MG63 (cell line): ENCODE measurements at places on chromosomes 4 and X.

GRCh38 chr4:81436941-81437574, 34.6 kb downstream of the RASGEF1B start:
- DNase-seq, result no peak

DNA sequence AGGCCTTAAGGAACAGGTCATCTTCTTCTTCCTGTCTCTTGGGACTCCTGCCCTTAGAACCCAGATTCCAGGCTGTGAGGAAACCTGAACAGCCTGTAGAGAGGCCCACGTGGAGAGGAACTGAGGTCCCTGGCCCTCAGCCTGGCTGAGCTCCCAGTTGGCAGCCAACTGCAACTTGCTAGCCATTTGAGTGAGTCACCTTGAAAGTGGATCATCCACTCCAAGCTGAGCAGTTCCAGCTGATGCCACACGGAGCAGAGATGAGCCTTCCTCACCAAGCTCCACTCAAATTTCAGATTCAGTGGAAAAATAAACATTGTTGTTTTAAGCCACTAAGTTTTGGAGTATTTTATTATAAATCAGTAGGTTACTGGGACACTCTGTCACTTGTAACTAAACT, 392.5 kb downstream of the BCOR start:
- DNase-seq, result peak; percentile 87

- no peak for DNase-seq
Observed at GRCh38 chr4:127479031-127479622, 153.6 kb upstream of the INTU start.

- peak; percentile 24 for DNase-seq
Observed at GRCh38 chrX:16479206-16479869, 170.6 kb upstream of the S100G start.

DNA sequence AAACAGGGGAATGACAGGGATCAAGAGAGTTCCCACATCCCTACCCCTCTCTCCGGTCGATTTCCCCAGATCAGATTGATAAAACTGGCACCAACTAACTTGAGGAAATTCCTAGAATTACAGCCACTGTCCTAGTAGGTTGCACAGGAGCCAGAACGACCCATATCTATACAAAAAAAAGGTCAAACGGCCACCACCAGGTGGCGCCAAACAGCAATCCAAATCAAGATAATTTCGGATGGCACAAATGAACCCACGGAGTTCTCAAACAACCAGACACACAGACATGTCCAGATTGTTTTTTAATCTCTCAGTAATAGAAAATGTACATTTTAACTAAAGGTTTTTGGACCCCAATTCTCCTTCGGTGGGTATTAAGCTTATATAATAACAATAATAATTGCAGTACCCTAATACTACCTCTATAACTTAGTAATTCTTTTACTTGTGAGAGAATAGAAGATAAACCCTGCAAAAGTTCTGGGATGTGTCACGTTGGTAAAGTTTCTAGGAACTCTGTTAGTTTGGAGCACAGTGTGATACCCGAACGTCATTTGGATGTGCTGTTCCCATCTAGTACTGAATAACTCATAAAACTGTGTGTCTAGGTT, 212.6 kb downstream of the SPOCK3 start:
- peak; percentile 41 for DNase-seq

- DNase-seq, result no peak
Observed at GRCh38 chr4:61934198-61934597, 734.1 kb downstream of the ADGRL3 start.

GRCh38 chrX:137290011-137290410, 256.2 kb upstream of the GPR101 start:
- DNase-seq, result no peak

DNA sequence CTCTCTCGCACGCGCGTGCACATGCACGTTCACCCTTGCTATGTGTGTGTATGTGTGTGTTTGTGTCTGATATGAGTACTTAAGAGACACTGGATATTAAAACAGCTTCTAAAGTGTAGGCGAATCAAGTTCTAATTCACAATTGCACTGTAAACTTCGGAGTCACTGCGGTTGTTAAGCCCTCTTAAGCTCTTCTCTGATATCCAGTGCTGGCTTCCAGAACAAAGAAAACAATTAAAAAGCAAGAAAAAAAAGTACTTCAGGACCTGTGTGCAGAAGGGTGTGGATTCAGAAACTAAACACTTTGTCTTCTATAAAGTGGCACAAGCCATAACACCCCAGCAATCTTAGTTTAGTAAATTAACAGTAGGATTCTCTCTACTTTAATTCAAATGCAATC, 300.2 kb downstream of the PCDH7 start:
- DNase-seq, result no peak

DNA sequence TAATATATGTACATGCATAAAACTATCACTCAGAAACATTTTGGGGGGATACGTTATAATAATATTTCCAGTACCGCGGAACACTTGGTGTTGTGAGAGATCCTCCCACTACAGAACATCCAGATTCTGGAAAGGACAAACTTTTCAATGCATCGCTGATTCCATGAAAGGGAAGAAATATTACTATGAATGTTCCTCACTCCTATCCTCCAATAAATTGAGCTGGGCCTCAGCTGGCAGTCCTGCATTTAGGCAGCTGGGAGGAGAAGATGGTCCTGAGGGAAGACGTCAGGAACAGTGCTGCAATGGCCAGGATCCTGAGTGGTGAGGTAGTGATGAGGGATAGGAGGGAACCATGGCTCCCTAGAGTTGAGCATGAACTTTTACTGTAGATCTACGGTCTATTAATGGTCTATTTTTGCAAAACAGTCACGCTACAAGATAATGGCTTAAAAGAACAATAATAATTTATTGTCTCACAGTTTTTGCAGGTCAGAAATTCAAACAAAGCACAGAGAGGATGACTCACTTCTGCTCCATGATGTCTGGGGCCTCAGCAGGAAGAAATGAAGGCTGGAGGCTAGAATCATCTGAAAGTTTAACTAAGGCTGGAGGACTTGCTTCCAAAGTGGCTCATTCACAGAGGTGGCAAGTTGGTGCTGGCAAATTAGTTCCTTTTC, 538.1 kb downstream of the STIM2 start:
- no peak for DNase-seq

- no peak for DNase-seq
Observed at GRCh38 chr4:1771555-1772305, 21.4 kb upstream of the FGFR3 start.

- DNase-seq, result no peak
Observed at GRCh38 chr4:48493452-48494100, 3.5 kb downstream of the ZAR1 start.

DNA sequence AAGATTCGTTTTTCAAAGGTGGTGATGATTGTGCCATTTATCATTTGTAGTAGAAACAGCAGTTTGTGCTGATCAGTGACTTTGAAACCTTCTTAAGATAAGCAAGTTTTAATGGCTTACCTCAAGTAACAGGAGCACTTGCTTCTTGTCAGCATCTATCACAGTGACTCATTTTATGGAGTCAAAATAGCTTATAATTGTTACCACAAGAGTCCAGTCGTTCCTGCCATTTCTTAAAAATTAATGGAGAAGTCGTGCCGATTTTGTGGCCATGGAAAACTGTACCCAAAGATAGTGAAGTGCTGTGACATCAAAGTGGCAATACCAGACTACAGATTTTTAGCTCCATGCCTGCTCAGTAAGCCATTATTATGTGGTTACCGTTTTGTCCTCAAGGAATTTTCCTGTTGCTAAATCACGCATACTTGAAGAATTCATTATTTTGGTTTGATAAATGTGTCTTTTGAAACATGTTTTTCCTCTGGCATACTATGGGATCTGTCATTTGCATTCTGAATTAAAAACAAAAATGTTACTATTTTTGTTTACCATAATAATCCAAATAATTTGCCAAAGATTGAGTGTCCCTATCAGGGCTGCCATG, 129.9 kb downstream of the CBR4 start:
- DNase-seq, result no peak

- no peak for DNase-seq
Observed at GRCh38 chrX:50154429-50154828, 46.4 kb downstream of the AKAP4 start.

DNA sequence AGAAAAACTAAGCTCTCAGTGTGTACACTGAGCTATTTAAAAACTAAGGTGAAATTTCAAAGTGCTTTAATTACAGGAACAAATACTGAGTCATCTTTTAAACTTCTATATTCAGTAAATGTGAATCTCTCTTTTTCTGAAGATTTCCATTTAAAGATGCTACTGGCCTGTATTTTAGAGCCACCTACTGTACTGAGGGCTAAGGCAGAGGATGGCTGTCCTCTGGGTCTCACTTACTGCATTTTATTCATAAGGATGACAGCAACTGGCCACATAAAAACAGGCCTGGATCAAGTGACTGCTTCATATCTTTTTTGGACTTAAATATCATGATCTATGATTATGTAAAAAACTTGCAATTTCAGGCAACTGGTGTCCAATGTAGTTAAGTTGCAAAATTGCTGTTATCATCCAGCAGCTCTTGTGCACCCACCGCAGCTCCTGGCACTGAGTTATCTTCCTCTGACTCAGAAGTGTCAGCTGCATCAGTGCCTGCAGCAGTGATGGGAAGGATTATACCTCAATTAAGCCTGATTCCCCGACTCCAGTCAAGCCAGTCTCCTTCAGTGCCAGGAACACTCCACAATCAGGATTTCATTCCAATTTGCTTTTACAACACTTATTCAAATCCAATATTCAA, 1073.7 kb downstream of the PDHA2 start:
- DNase-seq, result peak; percentile 0

GRCh38 chrX:8849458-8849857, 48.3 kb upstream of the FAM9A start:
- DNase-seq, result no peak

GRCh38 chr4:20764366-20764992, 64.2 kb downstream of the PACRGL start:
- DNase-seq, result peak; percentile 0

DNA sequence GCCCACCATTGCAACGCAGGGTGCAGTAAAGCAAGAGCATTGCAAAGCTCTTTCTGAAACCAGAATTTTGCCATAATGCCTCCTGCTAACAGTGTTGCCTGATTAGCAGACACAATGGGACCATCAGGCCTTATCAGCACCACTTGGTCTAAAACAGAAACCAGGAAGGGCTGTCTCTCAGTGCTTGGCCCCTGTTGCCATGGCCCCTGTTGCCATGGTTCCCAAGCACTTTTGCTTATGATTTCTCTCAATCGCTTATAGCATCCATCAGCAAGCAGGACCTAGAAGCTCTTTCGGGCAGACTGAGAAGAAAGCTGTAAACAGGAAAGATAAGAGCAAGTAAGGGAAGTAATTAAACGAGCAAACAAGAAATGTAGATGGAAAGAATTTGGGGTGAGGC, 36.8 kb downstream of the RTL5 start:
- no peak for DNase-seq

DNA sequence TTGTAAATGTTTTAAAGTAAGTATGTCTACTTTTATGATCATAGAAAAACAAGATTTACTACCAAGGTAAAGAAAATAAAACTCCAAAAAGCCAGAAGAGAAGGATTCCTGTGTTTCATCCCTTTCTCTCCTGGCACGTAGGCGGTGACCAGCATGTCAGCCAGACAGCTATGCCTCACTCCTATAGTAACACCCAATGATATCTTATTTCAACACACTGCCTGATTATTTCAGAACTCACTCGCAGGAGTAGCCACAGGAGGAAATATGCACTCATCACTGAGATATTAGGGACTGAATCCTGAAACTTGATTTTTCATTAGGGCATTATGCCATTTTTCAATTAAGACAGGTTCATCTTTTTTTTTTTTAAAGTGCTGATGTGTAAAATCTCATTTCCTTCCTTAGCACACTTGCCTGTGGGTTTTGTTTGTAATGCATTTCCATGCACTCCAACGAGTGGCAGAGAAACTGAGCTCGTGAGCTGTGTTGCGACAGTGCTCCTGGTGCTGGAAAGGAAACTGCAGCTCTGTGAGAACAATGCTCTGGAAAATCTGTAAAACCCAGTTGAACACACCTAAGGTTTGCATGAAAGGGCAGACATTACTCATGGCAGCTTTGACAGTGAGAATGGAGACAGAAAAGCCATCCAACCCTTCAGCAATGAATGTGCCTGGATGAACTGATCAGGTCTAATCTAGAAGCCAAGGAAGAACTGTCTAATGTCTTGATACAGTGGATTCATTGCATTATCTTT, 18.2 kb downstream of the RAI2 start:
- no peak for DNase-seq

DNA sequence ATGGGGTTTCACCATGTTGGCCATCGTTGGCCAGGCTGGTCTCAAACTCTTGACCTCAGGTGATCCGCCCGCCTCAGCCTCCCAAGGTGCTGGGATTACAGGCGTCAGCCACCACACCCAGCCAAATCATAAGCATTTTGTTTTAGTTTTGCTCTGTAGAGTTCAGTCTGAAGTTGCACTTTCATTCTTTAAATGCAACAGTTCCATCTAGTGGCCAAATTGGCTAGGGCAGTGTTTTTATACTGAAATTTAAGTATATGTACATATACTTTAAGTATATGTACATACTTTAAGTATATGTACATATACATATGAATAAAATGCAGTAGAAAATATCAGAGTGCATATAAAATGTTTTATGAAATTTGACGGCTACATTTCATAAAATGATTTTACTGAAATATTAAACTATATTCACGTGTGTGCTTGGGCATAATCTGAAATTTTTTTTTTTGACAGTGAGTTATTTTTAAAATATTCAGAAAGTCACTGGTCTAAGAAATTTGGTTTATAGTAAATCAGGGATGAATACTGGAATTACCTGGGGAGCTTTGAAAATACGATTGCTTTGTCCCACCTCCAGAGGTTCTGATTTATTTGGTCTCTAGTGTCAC, 145.5 kb downstream of the NWD2 start:
- DNase-seq, result no peak

DNA sequence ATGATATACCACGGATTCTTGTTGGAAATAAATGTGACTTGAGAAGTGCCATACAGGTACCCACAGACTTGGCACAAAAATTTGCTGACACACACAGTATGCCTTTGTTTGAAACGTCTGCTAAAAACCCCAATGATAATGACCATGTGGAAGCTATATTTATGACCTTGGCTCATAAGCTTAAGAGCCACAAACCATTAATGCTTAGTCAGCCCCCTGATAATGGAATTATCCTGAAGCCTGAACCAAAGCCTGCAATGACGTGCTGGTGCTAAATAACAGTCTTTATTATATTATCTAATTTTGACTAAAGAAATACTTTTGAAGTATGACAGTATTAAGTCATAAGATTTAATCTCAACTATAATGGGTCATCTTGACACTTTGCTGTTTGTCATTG, 18.9 kb downstream of the RAB33B start:
- no peak for DNase-seq

GRCh38 chr4:13559413-13559812, 15.1 kb upstream of the NKX3-2 start:
- DNase-seq, result peak; percentile 26

- DNase-seq, result no peak
Observed at GRCh38 chr4:113179996-113180395, 130.5 kb downstream of the ANK2 start.

- DNase-seq, result no peak
Observed at GRCh38 chr4:47996021-47996420, 20.5 kb downstream of the CNGA1 start.

DNA sequence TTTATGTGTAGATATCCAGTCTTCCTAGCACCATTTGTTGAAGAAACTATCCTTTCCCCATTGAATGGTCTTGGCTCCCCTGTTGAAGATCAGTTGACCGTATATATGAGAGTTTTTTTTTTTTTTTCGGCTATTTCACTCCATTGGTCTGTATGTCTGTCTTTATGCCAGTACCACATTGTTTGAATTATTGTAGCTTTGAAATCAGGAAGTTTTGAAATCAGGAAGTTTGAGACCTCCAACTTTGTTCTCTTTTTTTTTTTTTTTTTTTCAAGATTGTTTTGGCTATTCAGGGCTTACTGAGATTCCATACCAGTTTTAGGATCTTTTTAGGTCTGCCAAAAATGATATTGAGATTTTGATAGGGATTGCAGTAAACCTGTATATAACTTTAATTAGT, 4.3 kb upstream of the SCD5 start:
- DNase-seq, result no peak
